K562 (cell line): ENCODE measurements at places on chromosomes 1 and 21. TPM values are rescaled to one million over a fixed set of nuclear protein-coding genes. Genes with fewer than 3 reads are reported as not detected.

- no peak for DNase-seq
Observed at GRCh38 chr1:19219451-19219850, 9.4 kb upstream of the UBR4 start.

DNA sequence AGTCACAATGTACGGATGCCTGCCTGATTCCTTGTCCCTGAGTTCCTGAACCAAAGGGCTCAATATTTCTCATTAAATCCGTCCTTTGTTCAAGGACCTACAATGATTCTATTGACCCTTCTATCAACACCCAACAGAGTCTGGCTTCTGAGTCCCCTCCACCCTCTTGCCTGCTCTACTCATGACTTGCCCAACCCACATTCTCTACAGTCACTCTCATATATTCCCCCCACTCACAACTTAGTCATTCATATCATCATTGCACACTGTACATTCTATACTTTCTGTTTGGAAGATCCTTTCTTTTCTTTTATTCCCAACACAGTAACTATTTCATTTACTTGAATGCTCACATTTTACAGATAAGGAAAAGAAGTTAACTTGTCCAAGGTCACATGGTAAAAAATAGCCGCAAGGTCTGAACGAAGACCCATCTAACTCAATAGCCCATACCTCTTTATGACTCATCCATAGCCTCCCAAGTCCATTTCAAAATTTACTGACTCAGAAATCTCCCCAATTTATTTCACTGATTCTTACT, 3.6 kb downstream of the OTUD7B start:
- DNase-seq: peak; percentile 19

DNA sequence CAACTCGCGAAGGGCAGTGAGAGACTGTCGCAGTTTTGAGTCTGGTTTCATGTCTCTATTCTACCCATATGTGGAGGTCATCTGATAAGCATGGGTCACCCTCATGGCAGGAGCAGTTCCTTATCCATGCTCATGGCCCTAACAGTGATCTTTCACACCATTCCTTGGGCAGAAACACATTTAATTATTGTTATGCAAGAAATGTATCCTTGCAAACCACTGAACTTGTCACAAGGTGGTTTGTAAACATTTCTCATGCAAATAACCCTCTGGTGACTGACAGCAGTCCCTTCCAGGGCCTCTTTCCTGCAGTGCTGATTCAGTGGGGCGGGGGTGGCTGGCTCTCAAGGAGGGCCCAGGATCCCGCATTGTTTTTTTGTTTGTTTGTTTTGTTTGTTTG, 421.4 kb upstream of the RUNX1 start:
- peak; percentile 55 for DNase-seq

GRCh38 chr21:35627462-35627861, 432.9 kb downstream of the SETD4 start:
- no peak for DNase-seq

DNA sequence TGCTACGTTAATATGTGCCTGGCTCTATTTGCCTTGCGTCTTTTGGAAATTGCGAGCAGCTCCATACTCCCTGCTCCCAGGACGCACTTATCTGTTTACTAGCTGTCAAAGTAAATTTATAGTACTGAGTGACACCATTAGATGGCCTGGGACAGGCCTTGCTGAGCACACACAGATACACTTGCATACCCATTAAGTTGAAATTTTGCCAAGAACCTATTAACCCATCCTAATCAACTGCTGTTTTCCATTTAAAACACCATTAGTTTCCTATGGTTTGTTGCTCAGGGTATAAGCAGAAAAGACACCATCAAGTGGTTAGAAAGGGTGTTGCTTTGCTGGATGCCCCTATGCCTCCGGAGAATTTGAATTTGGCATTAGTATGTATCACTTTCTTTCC, 187.3 kb downstream of the SLC44A5 start:
- DNase-seq: peak; percentile 57

GRCh38 chr1:61073871-61074270, 8.5 kb upstream of the NFIA start:
- DNase-seq: no peak

GRCh38 chr1:198166900-198167299, 10.1 kb downstream of the NEK7 start:
- no peak for DNase-seq

DNA sequence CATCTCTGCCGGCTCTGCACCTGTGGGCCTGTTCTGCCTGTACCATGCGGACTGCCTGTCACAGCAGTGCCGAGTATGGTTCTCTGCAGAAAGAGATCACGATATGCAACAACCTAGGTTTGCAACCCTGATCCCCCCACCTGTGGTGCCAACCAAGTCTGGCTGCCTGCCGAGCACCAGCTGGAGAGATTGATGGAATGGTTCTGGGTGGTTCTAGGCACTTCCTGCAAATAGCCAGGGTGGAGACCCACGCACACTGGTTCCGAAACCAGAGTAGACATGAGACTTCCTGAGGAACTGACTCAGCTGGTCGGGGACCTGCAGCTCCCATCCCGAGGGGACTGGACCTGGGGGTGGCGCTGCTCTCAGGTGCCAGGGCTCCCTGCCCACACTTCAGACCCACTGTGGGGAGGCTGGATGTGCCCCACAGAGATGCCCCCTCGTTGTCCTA, 5.4 kb downstream of the TPRG1L start:
- DNase-seq: no peak

- no peak for DNase-seq
Observed at GRCh38 chr1:209633335-209633997, 18.8 kb downstream of the LAMB3 start.

DNA sequence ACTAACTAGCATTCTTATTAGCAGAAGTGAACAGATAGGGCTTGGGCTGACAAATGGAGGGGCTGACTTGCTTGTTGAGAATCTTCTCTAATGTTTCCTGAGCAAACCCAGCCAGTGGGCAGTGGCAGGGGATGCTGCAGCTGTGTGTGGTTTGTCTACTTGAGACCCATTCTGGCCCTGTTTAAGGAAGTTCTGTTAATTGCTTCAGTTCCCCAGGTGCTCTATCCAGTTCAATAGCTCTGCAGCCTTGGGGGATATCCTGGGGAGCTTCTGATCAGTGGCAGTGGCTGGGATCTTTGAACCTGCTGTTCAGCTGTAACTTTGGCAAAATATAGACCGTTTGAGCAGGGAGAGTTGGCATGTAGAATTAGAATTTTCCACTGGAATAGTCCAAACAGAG, 137.4 kb downstream of the ZNF326 start:
- DNase-seq: no peak

DNA sequence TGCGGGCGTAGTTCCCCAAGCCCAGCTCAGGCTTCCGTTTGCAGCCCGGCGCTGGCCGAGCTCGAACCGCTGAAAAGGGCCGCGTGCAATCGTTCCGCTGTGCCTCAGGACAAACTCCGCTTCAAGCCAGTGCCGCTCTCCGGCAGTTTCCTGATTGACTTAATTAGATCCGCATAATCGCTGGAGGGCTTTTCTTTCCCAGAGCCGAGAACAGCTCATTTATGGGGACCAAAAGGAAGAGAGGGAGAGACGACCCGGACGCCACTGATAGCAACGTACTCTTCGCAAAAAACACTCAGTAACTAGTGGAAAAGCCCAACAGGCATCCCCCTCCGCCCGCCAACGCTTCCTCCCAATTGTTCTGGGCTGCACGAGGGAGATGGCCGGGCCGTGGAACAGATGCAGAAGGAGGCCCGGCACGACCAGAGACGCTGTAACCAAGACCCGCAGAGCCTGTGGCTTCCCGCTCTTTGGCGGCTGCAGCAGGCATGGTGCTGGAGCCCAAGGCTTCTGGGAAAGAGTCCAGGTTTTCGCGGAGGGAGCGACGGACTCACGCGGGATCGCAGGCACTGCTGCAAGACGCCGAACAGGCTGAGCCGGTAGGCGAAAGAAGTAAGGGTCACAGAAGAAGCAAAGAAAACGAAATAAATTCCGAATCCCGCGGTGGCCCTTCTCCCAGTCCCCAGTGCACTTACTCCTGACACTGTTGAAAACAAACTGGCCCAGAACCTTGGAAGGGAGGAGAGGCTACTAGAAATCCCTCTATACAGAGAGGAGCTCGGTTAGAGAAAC, 3.6 kb upstream of the FOXD2 start:
- DNase-seq: no peak

- DNase-seq: no peak
Observed at GRCh38 chr1:150528196-150528595, 12.6 kb downstream of the FALEC start.

DNA sequence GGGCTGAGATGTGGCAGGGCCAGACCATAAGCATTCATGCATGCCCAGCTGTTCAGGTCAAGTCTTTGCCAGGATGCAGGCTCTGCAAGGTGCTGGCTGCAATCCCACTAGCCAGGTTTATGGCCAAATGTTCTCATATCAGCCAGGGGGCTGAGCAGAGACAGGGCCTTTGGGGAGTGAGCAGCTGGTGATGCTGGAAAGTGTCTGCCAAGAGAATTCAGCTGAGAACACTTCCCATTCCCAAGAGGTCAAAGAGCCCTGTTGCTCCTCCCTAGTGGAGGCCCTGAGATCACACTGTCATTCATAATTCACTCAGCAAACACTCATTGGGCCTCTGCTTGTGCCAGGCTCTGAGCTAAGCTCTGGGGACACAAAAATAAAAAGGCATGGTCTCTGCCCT, 150.3 kb downstream of the DMRTA2 start:
- DNase-seq: no peak

- DNase-seq: no peak
Observed at GRCh38 chr1:93880731-93881130, 1.7 kb upstream of the DNTTIP2 start.

DNA sequence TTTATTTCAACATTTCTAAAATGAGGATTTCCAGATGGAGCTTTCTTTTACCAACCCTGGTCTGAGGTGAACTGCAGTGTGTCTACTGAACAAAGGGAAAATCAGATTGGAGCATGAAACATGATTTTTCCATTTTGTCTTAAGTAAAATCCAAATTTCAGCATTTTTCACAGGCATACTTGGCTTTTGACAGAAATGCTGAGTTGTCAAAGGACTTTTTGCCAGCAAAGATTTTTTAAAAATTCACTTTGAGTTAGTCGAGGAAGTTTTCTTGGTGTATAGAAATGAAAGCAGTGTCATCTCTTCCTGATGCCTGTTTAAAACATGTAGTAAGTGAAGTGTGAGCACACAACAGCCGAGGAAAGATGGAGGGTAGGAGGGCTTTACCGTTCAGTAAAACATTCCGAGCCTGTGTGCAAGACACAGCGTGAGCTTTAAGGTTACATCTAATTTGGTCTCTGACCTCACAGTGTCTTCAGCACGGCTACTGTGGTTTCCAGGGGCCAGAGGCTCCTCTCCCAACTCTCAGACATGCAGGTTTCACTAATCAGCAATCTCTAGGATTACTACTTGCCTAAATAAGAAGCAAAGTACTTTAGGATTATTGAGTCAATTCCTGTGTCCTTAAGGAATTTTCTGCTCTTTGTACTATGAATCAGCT, 45.9 kb downstream of the SAMD13 start:
- no peak for DNase-seq

- no peak for DNase-seq
Observed at GRCh38 chr1:30291526-30291925, 431.9 kb downstream of the MATN1 start.

The NEXN gene
- 0.60 and 0.92 TPM in 2 replicates for total RNA-seq

The METTL13 gene
- total RNA-seq: 54.9 and 62.0 TPM in 2 replicates

The MYCL gene
- 19.7 and 22.0 TPM in 2 replicates for total RNA-seq
